CD4-positive, alpha-beta T cell (primary cell): ENCODE measurements at places on chromosomes 13 and 19.

DNA sequence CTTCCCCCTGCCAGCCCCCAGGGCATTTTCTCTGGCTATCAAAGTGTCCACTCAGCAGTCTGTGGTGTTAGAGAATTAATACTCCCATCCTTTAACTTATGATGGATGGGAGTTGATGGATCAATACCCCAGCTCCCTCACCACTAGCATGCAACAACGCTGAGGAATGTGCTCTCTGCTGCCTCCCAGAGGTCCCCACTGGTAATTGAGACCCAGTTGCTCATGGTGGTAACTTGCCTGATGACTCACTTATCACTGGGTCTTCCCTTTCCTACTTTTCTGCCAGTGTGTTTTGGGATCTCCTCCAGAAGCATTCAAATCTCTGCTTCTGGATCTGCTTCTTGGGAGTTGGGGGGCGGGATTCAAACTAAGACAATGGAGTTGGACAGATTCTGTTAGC lies 20.3 kb upstream of the CACNA1A start:
- no peak for DNase-seq

DNA sequence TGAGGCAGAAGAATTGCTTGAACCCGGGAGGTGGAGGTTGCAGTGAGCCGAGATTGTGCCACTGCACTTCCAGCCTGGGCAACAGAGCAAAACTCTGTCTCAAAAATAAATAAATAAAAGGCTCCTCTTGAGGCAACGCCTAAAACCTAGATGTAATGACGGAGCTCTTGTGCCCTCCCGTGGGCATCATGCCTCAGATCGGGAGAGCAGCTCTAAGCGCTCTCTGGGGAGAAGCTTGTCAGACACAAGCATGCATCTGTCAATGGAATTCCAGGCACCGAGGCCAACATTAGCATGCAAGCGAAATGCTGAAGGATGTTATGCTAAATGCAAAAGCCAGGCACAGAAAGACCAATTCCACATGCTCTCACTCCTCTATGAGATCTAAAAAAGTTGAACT lies 45.6 kb upstream of the MRI1 start:
- no peak for DNase-seq

- no peak for DNase-seq
These were observed 41.9 kb downstream of the NAXD start for GRCh38 chr13:110657196-110657595.

GRCh38 chr13:91482427-91482826 lies 84.0 kb downstream of the GPC5 start:
- DNase-seq = no peak

GRCh38 chr13:98972627-98973026 lies 5.2 kb downstream of the DOCK9 start:
- no peak for DNase-seq

GRCh38 chr13:46751811-46752635 lies 44.9 kb downstream of the ESD start:
- peak; percentile 3 for DNase-seq
